ENCODE measurements at places on chromosomes 7 and 10. TPM values are rescaled to one million over a fixed set of nuclear protein-coding genes. Genes with fewer than 3 reads are reported as not detected.

Gene SPAG6
- not detected for total RNA-seq

GRCh38 chr7:71746006-71746405 is 614.1 kb downstream of the GALNT17 start:
- H3K36me3 ChIP-seq = no peaks in the 10 kb centered on the region
- DNase-seq = no peak
- H3K27me3 ChIP-seq = no peaks in the 10 kb centered on the region
- H3K27ac ChIP-seq = no peak overlapping the region

DNA sequence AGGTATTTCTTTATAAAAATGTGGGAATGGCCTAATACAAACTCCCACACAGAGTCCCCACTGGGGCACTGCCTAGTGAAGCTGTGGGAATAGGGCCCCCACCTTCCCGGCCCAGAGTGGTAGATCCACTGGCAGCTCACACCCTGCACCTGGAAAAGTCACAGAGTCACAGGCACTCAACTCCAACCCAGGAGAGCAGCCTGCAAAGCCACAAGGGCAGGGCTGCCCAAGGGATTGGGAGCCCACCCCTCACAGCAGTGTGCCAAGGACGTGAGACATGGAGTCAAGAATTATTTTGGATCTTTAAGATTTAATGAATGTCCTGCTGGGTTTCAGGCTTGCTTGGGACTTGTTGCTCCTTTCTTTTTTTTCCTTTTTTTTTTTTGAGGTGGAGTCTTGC is 5.3 kb upstream of the DNAJC12 start:
- no peaks in the 10 kb centered on the region for H3K4me1 ChIP-seq
- DNase-seq = no peak
- H3K27ac ChIP-seq = no peak overlapping the region
- no peaks in the 10 kb centered on the region for H3K36me3 ChIP-seq

Gene STX1A
- 24.8 TPM for total RNA-seq

GRCh38 chr10:83075016-83075814 is 1064.1 kb upstream of the GHITM start:
- no peak overlapping the region for H3K27ac ChIP-seq
- H3K4me1 ChIP-seq = no peaks in the 10 kb centered on the region

DNA sequence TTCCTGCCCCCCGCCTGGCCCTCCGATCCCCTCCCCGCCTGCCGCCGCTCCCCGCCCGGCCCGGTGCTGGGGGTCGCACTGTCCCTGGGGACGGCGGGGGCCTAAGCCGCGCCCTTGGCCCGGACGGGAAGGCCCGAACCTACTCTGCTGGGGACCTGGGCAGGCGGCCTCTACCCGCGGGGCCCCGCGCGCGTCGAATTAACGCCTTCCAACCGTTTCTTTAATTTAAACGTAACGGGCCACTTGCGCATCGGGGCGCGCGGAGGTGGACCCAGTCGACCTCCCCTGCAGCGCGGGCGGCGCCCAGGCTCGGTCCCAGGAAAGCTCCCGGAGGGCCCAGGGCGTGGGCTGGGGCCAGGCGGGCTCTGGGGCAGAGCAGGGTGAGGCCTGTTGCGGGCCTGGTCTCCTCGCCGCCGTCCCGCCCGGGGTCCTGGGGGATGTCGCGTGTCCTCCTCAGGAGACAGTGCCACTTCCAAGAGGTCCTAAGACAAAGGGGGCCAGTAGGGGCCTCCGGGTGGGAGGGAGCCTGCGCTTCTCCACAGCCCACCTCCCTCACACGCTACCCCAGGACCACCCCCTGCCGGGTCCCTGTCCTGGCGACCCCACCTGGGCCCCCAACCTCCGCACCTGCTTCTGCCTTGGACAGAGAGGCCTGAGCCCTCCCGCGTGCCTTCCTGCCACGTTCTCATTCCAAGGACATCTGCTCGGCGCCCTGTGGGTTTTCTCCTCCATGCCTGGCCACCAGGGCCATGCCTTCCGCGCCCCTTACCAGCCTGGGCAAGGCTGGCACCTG is 658 bp upstream of the PTPRN2 start:
- DNase-seq = no peak
- H3K27me3 ChIP-seq = no peaks in the 10 kb centered on the region
- H3K36me3 ChIP-seq = no peaks in the 10 kb centered on the region
- peak overlapping the region; percentile 32 for H3K4me3 ChIP-seq
- H3K27ac ChIP-seq = peak overlapping the region; percentile 13

GRCh38 chr7:130996833-130997231 is 262.8 kb upstream of the KLF14 start:
- H3K27me3 ChIP-seq = no peaks in the 10 kb centered on the region
- H3K4me3 ChIP-seq = no peak overlapping the region
- H3K36me3 ChIP-seq = no peaks in the 10 kb centered on the region
- DNase-seq = peak; percentile 70

Gene RASSF4
- total RNA-seq = 68.5 TPM

- no peaks in the 10 kb centered on the region for H3K36me3 ChIP-seq
- no peak overlapping the region for H3K27ac ChIP-seq
- H3K4me1 ChIP-seq = no peaks in the 10 kb centered on the region
- no peaks in the 10 kb centered on the region for H3K27me3 ChIP-seq
Measured at GRCh38 chr10:132889556-132889955, 52.8 kb downstream of the CFAP46 start.

Gene CACNA2D1
- total RNA-seq = 5.5 TPM

GRCh38 chr10:133307776-133308420 is 774 bp downstream of the TUBGCP2 start:
- H3K4me3 ChIP-seq = peak overlapping the region; percentile 89
- no peaks in the 10 kb centered on the region for H3K36me3 ChIP-seq
- H3K27me3 ChIP-seq = no peaks in the 10 kb centered on the region
- DNase-seq = peak; percentile 96

DNA sequence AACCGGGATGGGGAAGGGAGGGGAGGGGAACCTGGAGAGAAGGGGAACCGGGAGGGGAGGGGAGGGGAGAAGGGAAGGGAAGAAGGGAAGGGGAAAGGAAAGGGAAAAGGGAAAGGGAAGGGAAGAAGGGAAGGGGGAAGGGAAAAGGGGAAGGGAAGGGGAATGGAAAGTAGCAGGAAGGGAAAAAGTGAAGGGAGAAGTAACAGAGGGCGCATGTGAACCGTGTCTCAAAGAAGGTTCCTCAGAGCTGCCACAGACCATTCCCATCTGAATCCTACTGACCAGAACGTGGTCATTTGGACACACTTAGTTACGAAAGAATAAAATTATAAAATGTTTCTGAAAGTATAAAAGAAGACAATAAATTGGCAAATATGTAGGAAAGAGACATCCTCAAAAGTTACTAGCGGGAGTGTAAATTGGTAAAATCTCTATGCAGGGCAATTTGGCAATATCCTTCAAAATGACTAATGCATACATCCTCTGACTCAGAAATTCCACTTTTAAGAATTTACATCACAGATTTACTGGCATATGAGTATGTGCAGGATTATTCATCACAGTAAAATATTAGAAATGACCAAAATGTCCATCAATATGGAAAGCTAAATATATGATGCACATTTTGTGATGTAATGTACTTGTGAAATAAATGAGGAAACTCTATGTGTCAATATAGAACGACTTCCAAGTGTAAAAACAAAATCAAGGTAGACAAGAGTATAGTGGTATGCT is 12.9 kb downstream of the C10orf67 start:
- H3K27me3 ChIP-seq = no peaks in the 10 kb centered on the region
- DNase-seq = no peak
- no peak overlapping the region for H3K27ac ChIP-seq
- H3K36me3 ChIP-seq = no peaks in the 10 kb centered on the region

GRCh38 chr7:21996641-21997040 is 50.9 kb upstream of the CDCA7L start:
- no peak for DNase-seq
- H3K4me1 ChIP-seq = no peaks in the 10 kb centered on the region
- H3K36me3 ChIP-seq = no peaks in the 10 kb centered on the region
- H3K27ac ChIP-seq = no peak overlapping the region
- no peak overlapping the region for H3K4me3 ChIP-seq
- H3K27me3 ChIP-seq = no peaks in the 10 kb centered on the region

DNA sequence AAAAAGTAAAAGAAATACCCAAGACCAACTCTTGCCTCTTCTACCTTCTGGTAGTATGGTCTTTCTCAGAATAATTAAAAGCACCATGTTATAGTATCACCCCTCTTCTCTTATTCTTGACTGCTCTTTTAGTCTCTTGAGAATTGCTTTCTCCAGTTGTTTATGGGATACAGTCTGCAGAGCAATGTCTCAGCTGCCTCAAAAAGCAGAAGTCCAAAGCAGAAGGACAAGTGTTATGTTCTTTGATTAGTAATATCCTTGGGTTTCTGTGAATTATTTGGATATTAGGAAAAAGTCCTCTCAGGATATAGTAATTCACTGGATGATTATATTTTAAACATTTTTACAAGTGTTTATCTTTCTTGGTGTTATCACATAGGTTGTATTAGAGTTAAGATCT is 7.4 kb downstream of the TAS2R41 start:
- no peak overlapping the region for H3K27ac ChIP-seq
- H3K4me1 ChIP-seq = no peaks in the 10 kb centered on the region
- H3K4me3 ChIP-seq = no peak overlapping the region

- no peaks in the 10 kb centered on the region for H3K36me3 ChIP-seq
- no peak for DNase-seq
- H3K4me1 ChIP-seq = no peaks in the 10 kb centered on the region
- H3K27ac ChIP-seq = no peak overlapping the region
- H3K4me3 ChIP-seq = no peak overlapping the region
- H3K27me3 ChIP-seq = no peaks in the 10 kb centered on the region
Measured at GRCh38 chr7:115230882-115231571, 309.1 kb downstream of the MDFIC start.

Gene UPK3BL2
- 29.1 TPM for total RNA-seq

GRCh38 chr7:97818066-97818663 is 54.0 kb downstream of the ASNS start:
- H3K4me1 ChIP-seq = no peaks in the 10 kb centered on the region
- no peaks in the 10 kb centered on the region for H3K27me3 ChIP-seq
- no peak overlapping the region for H3K27ac ChIP-seq
- no peaks in the 10 kb centered on the region for H3K36me3 ChIP-seq
- no peak overlapping the region for H3K4me3 ChIP-seq

- H3K36me3 ChIP-seq = no peaks in the 10 kb centered on the region
- H3K4me3 ChIP-seq = no peak overlapping the region
- H3K27me3 ChIP-seq = no peaks in the 10 kb centered on the region
- DNase-seq = no peak
Measured at GRCh38 chr7:18520450-18521235, 25.1 kb downstream of the HDAC9 start.

DNA sequence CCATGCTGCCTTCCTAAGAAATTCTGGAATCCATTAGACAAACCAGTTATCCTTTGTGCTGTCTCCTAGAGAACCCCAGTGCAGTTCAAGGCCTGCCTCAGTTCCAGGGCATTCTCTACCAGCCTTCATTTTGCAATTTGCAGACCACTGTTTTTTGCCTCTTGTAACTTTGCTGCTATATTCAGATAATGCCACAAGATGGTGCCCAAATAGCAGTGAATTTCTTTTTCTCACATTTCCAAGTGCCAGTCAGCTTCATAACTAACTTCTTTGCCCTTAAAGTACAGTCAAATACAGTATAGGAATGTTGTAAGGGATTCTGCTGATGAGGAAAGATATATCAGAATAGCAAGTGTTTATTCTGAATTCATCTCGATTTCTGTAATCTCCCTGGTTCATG is 25.2 kb downstream of the LOXL4 start:
- no peaks in the 10 kb centered on the region for H3K36me3 ChIP-seq
- H3K4me1 ChIP-seq = no peaks in the 10 kb centered on the region
- no peaks in the 10 kb centered on the region for H3K27me3 ChIP-seq
- H3K4me3 ChIP-seq = no peak overlapping the region
- no peak for DNase-seq

Gene TMEM130
- total RNA-seq = not detected

DNA sequence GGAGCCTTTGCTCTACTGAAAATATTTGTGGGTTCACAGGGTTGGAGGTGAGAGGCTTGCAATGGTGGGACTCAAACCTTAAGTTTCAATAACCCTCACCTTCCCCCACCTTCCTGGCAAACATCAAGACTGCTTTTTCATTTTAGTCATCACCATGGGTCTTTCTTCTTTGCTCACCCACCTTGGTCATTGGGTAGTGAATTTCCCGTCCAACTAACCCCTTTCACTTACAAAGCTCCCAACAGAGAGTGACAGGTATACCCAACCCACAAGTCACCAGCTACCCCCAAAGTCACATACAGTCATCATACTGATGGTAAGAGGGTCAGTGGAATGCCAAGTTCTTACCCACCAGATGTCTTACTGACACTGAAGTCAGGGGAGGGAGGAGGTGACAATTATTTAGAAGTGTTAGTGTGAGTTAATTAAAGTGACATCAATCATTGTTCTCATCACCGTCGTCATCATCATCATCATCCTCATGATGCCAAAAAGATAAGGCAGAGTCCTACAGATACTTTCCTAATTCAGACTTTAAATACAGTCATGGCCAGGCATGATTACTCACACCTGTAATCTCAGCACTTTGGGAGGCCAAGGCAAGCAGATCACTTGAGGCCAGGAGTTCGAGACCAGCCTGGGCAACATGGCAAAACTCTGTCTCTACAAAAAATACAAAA is 49.0 kb downstream of the PIK3AP1 start:
- H3K36me3 ChIP-seq = no peaks in the 10 kb centered on the region
- H3K4me1 ChIP-seq = no peaks in the 10 kb centered on the region
- no peak for DNase-seq
- H3K27ac ChIP-seq = no peak overlapping the region
- H3K4me3 ChIP-seq = no peak overlapping the region

DNA sequence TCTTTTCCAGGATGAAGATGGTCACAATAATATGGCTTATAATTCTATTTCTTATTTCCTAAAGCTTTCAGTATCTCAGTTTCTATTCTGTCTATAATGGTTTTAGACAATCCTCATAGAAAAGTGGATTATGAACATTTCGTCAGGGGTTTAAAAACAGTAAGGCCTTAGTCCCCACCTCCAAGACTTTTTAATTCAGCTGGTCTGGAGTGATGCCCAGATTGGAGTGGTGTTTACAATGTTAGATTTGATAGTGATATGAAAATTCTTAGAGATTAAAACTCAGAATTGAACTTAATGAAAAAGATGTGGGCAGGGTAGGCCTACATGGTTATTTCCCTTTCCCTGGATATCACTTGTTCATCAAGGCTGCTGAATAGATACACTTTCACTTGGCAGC is 1238.3 kb downstream of the SORCS3 start:
- H3K27ac ChIP-seq = no peak overlapping the region
- H3K4me3 ChIP-seq = no peak overlapping the region
- H3K36me3 ChIP-seq = no peaks in the 10 kb centered on the region
- no peaks in the 10 kb centered on the region for H3K27me3 ChIP-seq

Gene KIF11
- 5.0 TPM for total RNA-seq

Gene NEBL
- 18.1 TPM for total RNA-seq

DNA sequence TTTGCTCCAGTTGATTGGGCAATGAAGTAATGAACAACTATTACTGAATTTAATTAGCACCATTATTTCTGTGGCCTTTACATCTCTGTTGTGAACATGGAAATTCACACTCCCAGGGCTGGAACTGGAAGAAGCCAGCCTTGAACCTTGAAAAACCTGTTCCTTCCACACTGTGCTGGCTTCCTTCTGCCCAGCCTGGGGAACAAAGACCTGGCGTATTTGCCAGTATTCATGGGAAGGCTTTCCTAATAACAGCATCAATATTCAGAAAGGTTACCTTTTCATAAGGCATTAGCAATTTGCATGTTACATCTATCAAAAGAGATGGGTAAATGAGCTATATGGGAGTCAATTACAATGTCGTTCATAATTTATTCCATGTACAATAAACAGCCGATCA is 1.3 kb downstream of the C10orf90 start:
- H3K36me3 ChIP-seq = no peaks in the 10 kb centered on the region
- H3K27me3 ChIP-seq = no peaks in the 10 kb centered on the region
- H3K27ac ChIP-seq = no peak overlapping the region
- DNase-seq = no peak
- no peaks in the 10 kb centered on the region for H3K4me1 ChIP-seq

- no peaks in the 10 kb centered on the region for H3K36me3 ChIP-seq
- no peaks in the 10 kb centered on the region for H3K27me3 ChIP-seq
Measured at GRCh38 chr10:130341356-130341755, 205.2 kb downstream of the GLRX3 start.

Measured in Peyer's patch (tissue), 4 donors.